Right renal pelvis (tissue), 4 donors: ENCODE measurements at places on chromosomes 11 and 22. TPM values are rescaled to one million over a fixed set of nuclear protein-coding genes. Genes with fewer than 3 reads are reported as not detected.

FERMT3 gene
- polyA plus RNA-seq = 5.0 TPM

MMP27 gene
- not detected for polyA plus RNA-seq

P2RX6 gene
- polyA plus RNA-seq = 1.5 TPM

SCGB2A2 gene
- polyA plus RNA-seq = not detected

SPDYC gene
- not detected for polyA plus RNA-seq

MS4A10 gene
- polyA plus RNA-seq = 0.30 TPM

- DNase-seq = no peak
These were observed 5.7 kb downstream of the TMEM184B start for GRCh38 chr22:38267086-38267485.

GRCh38 chr11:69216647-69217051, 60.9 kb downstream of the SMIM38 start:
- no peak for DNase-seq

GRCh38 chr11:35057926-35058668, 80.9 kb upstream of the CD44 start:
- DNase-seq = no peak

DNA sequence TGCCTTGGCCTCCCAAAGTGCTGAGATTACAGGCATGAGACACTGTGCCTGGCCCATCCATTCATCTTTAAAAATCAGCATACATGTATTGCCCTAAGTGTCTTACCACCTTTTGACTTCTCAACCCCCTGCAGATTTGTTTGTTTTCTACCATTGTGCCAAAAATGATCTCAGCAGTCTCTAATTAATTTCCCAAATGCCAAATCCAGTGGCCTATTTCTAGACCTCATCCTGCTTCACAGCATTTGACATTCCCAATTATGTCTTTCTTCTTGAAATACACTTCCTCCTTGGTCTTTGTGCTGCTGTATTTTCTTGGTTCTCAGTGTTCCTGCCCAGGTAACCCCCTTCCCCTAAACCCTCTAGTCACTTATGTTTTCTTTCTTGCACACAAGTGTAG, 46.0 kb upstream of the GRAMD1B start:
- no peak for DNase-seq

GRCh38 chr11:60348116-60348515, 21.1 kb downstream of the MS4A6E start:
- no peak for DNase-seq

DNA sequence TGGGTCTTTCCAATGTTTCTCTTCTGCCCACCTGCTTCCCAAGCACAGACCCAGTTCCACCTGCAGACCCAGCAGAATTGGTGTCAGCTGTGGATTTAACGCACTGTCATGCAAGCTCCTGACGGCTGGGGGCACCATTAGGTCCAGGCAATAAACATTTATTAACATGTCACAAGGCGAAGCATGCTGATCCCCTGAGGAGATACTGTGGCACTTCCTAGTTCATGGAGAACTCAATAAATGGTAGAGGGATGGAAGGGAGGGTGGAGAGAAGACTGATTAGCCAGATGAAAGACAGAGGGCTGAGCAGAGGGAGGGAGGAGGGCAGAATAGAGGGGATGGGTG, 68.3 kb upstream of the TSPAN18 start:
- DNase-seq = no peak

GRCh38 chr22:32846780-32847491, 45.4 kb downstream of the TIMP3 start:
- DNase-seq = no peak
